T-helper 17 cell (primary cell): ENCODE measurements at places on chromosomes 5 and 9.

DNA sequence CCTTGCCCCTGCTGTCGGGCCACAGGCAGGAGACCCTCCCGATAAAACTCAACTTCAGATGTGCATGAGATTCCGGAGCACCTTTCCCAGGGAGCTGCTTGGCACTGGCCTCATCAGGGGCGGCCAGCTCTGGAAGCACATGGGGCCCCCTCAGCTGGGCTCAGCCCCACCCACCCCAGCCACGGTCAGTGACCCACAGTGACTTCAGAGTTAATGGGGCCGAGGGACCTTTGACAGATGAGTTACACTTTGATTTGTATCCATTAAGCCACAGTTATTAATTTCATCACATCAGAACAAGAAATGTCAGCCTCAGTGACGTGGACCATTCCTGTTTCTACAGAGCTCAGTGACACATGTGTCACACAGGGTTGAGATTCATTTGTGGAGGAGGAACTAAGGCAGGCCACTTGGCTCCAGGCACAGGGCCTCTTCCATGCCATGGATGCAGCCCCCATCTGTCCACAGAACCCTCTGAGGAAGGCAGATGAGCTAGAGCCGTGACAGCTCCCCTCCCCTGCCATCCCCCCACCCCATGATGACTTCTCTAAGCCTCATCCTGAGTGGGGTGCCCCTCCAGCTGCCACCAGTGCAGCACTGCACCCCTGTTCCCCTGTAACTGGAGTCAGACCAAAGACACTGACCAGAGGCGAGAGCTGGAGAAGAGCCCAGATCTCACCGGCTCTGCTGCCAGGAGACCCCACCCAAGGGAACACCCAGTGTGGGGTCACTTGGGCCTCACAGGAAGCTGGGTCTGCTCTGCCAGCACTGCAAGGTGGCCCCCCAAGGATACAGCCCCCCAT, 69.4 kb upstream of the ADAMTS2 start:
- DNase-seq, result no peak
- H3K27me3 ChIP-seq, result peaks cover 27% of the 10 kb centered on the region
- H3K4me1 ChIP-seq, result peaks cover 3% of the 10 kb centered on the region
- H3K4me3 ChIP-seq, result no peak overlapping the region

GRCh38 chr5:69492923-69493395, 369 bp downstream of the OCLN start:
- H3K27ac ChIP-seq, result no peak overlapping the region
- H3K27me3 ChIP-seq, result peaks cover 68% of the 10 kb centered on the region

GRCh38 chr5:14365831-14366430, 215.7 kb upstream of the OTULINL start:
- no peak for DNase-seq
- H3K36me3 ChIP-seq, result no peaks in the 10 kb centered on the region
- peaks cover 5% of the 10 kb centered on the region for H3K27me3 ChIP-seq

DNA sequence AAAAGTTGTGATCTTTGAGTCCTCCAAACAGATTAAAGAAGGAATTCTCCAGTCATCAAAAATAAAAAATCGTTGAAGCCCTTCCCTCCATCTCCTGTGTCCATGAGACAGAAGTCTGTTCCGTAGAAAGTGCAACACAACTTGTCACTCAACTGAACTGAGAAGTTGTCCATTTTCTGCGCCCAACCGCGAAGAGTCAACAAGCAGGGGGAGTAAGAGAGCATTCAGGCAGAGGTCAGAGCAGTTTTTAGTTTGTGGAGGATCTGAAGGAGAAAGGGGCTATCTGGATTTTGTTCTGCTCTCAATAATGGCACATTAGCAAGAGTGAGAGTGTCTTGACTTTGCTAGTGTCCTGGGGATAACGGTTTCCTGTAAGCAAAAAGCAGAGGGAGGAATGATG, 303.9 kb downstream of the ICE1 start:
- H3K4me1 ChIP-seq, result peaks cover 2% of the 10 kb centered on the region
- no peaks in the 10 kb centered on the region for H3K36me3 ChIP-seq
- H3K27me3 ChIP-seq, result peaks cover 8% of the 10 kb centered on the region
- DNase-seq, result no peak
- no peak overlapping the region for H3K27ac ChIP-seq

DNA sequence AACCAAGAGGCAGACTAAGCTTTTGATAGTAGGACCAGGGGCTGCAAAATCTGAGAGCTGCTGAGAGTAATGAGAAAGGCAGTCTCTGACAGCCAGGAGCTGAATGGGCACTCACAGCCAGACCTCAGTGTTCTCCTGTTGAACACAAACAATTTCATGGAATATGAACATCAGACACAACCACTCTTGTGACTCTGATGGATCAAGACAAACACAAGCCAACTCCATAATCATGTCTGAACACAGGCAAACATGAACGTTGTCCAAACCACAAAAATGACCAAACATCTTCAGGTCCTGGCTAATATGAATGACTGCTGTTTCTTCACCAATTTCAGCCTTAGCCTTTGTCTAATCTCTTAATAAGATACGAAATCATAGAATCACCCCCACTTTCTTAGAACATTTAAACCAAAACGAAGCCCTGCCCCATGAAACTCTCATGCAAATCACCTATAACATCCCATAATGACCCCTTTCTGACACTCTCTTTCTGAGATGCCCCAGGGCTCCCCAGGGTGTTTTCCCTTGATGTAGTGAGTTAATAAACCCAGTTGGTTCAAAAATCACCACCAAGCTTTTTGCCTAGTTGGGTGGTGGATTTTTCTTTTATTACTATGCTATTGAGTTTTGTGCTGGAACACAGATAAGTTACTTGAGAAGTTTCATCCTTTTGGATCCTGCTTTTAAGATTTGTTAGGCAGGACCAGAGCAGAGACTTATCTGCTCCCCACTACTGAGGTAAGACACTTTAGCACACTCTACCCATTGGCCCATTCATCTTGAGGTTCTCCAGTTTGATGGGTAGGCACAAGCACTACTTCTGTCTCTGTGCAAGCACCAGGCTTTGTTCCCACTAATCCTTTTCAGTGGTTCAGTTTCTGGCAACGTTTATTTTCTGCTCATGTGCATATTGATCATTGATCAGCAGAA, 5.9 kb upstream of the ERAP2 start:
- H3K27me3 ChIP-seq, result peaks cover 6% of the 10 kb centered on the region
- peak overlapping the region; percentile 4 for H3K4me3 ChIP-seq
- no peaks in the 10 kb centered on the region for H3K36me3 ChIP-seq
- peak overlapping the region; percentile 74 for H3K27ac ChIP-seq
- no peak for DNase-seq

DNA sequence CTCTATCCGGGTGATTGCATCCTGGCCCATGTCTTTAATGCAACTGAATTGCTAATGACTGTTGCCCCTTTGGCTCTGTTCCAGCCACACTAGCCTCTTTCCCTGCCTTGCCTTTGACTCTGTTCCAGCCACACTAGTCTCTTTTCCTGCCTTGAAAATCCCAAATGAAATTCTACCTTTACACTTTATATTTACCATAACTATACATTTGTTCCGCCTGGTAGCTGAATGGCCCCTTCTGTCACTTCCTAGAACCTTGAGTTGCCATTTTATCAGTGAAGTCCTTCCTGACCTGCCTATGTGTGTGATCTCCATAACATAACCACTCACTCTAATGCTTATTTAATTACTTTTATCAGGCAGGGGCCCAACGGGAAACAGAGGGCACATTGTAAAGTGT, 1120.4 kb upstream of the WWC1 start:
- no peaks in the 10 kb centered on the region for H3K27me3 ChIP-seq
- no peak overlapping the region for H3K27ac ChIP-seq
- DNase-seq, result no peak
- no peaks in the 10 kb centered on the region for H3K36me3 ChIP-seq

DNA sequence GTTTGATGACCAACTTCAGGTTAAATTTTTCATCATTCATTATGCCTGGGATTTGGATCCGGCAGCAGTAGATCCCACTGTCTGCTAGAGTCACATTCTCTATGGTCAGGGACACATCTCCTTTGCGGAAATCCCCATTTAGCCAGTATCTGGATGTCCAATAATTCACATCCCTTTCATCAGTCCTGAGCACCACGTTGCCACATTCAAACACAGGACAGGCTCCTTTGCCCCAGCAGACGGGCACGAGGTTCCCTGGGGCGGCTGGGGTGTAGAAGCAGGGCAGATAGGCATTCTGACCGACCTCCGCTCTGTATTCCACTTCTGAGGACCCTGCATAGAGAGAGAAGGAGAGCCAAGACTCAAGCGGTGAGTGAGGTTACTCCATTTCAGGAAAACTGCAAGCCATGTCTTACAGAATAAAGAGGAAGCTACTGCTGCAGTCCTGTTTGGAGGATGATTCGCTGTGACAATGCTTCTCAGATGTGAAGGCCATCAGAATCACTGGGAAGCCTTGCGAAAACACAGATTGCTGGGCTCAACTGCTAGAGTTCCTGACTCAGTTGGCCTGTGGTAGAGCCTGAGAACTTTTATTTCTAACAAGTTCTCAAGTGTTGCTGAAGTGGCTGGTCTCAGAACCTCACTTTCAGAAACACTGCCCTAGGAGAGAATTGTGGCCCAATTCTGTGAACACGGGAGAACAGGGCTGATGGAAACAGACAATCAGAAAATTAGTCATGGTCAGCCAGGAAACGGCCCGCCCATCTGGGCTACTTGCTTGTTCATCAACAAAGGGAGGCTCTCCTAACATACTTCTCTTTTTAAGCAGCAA, 2.0 kb downstream of the HAVCR2 start:
- no peak overlapping the region for H3K4me3 ChIP-seq
- H3K27me3 ChIP-seq, result no peaks in the 10 kb centered on the region
- no peak for DNase-seq
- peaks cover 2% of the 10 kb centered on the region for H3K36me3 ChIP-seq

DNA sequence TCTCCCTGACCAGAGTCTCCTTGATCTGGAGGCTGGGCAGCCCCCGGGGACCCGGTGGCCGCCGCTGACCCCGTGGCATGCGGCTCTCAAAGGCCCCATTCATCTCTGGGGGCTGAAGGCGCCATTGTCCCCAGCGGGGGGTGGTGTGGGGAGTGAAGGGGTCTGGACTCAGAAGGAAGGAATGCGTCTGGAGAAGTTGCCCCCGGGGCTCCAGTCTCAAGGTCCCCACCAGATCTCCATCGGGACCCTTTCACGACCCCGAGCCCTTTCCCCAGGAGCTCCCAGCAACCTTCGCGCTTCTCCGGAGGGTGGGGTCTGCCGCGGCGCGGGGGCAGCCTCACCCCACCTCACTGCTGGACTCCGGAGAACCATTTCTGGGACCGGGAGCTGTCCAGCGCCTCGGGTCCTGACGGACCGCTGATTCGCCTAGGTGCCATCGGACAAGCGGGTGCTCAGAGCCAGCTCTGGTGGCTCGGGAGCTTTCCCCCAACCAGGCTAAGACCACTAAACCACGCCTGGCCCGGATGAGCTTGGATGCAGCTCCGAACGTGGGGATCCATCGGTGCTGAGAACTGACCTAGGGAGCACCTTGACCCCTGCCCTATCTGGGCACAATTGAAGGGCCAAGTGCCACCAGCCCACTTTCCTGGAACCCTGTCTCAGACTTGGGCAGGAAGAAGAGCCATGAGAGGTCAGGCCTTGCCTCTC, 5.1 kb upstream of the PCDH1 start:
- peaks cover 73% of the 10 kb centered on the region for H3K27me3 ChIP-seq
- peaks cover 26% of the 10 kb centered on the region for H3K4me1 ChIP-seq
- peaks cover 8% of the 10 kb centered on the region for H3K36me3 ChIP-seq
- H3K4me3 ChIP-seq, result no peak overlapping the region
- DNase-seq, result no peak
- H3K27ac ChIP-seq, result no peak overlapping the region

- H3K4me3 ChIP-seq, result no peak overlapping the region
- peaks cover 4% of the 10 kb centered on the region for H3K27me3 ChIP-seq
- DNase-seq, result no peak
- H3K36me3 ChIP-seq, result peaks cover 10% of the 10 kb centered on the region
- H3K27ac ChIP-seq, result no peak overlapping the region
These were observed 15.1 kb downstream of the GSN start for GRCh38 chr9:121283080-121283398.

- no peak overlapping the region for H3K4me3 ChIP-seq
- peaks cover 35% of the 10 kb centered on the region for H3K4me1 ChIP-seq
- H3K27ac ChIP-seq, result peak overlapping the region; percentile 70
- DNase-seq, result no peak
These were observed 25.9 kb downstream of the PSMB7 start for GRCh38 chr9:124389146-124389939.

DNA sequence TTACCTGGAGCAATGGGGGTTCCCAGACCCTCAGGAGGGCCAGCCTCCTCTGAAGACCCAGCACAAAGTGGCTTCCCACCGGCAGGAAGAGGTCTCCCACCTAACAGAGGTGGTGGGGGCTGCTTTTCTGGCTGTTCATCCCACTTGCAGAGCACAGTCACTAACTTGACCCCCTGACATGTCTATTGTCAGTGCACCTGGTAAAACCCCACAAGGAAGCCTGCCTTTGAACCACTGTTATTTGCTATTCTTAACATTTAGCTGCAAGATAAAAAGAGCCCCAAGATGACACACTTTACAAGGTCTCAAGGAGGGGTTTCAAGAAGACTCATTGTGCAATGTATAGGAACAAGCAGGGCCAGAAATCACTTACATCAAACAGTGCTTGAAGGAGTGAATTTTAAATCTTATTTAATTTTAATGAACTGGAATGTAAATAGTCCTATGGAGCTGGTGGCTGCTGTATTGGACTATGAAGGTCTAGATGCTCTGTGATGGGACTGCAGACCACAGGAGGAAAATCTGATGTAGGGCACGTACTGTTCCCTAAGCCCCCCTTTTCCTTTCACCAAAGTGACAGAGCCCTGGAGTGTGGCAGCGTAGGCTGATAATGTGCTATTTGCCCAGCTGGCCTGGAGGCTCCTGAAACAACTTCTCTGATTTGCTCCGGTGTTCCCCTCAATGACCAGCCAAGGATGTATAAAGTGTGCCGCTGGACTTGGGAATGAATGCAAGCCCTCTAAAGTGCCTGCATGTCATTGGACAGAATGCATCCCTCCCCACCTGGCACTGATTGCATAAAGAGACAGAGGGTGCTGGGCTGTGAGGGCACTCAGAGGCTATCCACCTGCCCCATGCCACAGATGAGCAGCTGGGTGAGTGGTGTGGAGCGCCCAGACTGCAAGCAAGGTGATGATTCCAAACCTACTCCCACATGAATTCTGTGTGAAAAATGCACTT, 80.2 kb downstream of the PTPN3 start:
- H3K36me3 ChIP-seq, result no peaks in the 10 kb centered on the region
- peaks cover 66% of the 10 kb centered on the region for H3K27me3 ChIP-seq
